ENCODE measurements at places on chromosomes 1 and 21.

DNA sequence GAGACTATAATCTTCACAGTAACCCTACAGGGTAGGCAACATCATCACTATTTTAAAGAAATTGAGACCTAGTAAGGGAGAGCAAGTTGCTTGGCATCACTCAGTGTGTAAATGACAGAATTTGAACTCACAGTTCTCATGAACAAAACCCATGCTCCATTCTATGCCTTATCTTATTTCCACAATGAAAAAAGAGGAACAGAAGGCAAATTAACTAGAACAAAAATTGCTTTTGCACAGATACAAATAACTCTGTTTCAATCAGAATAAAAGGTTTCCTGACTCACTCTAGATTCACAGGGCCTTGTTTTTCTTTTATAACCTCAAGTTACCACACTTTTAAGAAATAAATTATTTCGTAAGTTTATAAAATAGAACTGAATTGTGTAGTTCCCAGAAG, 90.1 kb downstream of the UCHL5 start:
- no peak for DNase-seq

GRCh38 chr1:3852091-3852490, 4.9 kb downstream of the CEP104 start:
- no peak for DNase-seq

GRCh38 chr1:35727434-35728040, 8.9 kb upstream of the C1orf216 start:
- DNase-seq, result no peak

DNA sequence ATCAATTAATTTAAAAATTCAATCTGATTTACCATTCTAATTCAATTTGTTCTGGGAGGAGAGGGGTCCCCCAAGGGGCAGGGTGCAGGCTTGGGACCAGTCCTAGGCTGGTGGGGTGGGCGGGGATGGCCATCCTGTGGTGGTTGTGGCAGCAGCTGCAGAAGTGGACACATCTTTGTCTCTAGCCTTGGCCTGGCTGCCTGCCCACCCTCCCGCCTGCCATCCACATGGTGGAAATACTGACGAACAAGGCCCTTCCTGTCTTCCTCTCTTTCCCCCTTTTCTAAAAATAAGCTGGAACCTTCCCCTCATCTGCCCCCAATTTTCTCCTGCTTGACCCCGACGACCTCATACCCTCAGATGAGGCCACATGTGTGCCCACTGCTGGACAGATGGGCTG, 130.9 kb downstream of the FOXD2 start:
- DNase-seq, result no peak

DNA sequence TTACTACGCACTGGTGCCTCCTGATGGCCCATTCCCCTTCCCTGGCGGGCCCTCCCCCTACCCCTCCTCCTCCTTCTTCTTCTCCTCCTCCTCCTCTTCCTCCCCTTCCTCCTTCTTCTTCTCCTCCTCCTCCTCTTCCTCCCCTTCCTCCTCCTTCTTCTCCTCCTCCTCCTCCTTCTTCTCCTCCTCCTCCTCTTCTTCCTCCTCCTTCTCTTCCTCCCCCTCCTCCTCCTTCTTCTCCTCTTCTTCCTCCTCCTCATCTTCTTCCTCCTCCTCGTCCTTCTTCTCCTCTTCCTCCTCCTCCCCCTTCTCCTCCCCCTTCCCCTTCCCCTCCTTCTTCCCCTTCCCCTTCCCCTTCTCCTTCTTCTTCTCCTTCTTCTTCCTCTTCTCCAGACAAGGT, 64.7 kb upstream of the COG2 start:
- no peak for DNase-seq

DNA sequence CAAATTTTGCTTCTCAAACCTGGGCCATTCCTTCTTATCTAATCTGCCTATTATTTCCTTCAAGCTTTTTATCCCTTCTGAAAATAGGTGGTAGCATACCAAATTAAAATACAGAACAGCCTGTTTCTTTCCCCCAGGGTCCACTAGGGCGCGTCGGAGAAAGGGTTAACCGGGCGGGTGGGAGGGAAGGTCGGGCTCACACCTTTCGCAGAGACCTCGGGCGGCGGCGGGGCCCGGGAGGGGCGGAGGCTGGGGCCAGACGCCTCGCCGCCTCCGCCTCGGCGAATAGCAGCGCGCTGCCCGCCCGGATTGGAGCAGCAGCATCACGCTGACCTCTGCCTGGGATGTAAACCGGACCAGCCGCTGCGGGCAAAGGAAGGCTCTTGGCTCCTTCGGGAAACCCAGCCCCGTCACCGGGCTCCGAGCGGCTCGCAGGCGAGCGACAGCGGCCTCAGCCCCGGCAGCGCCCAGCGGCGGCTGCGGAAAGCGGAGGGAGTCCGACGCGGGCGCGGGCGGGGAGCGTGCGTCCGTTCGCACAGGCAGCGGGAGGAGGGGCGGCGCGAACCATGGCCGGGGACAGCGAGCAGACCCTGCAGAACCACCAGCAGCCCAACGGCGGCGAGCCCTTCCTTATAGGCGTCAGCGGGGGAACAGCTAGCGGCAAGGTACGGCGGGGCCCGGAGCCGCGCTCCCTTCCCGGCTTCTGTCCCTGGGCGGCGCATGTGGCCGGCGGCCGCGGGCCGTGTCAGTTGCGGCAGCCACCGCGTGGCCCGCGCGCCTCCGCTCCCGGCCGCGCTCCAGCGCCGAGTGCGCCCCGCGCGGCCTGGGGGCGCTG, at the start of gene UCK2:
Gene UCK2, plus strand, starts transcription at position 347 of the 835 bp plus-strand sequence. Its CDS starts 220 bp downstream, at position 567.
- DNase-seq, result peak; percentile 93

DNA sequence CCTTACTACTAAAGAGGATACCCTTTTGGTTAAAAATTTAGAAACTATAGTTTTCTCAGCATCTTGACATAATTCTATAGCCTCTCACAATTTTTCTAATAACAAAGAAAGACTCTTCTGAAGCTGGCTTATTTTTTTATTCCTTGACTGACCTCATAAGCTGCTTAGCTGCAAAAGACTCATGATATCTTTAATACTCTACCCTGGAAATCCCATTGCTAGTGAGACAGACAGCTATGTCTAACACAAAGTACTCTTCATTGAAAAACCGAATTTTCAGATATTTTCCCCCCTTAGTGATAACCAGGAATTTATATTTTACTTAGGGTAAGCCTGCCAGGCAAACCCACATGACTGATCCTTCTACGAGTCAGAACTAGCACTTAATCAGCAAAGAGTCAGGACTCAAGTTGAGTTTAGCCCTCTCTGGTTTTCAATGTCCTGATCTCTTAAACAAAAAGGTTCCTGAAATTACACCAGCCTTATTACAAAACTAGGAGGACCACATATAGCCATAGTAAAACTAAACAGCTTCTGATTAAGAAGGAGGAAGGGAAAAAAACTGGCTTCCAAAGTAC, 56.9 kb downstream of the ENAH start:
- DNase-seq, result no peak

DNA sequence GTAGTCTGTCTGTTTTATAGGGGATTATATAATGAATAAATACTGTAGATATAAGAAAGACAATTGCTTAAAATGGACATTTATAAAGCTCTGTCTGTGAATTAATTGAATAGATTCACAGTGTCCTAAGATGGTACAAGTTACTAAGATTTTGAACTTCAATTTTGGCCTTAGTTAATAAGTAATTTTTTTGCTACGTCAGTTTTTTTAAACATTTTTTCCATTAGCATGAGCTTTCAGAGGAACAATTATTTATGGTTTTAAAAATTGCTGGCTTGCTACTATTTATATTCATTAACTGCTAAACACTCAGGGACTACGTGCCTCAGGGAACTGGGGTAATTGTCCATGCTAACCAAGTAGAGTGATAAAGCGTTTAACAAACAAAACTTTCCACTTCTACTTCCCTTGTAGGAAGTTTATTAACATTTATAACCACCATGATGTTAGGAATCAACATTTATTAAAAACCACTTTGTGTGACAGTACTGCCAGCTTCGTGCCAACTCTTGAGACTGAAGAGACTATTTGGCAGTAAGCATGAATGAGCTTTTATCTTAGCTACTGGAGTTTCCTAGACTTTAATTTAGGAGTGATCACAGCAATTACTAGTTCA, 65.4 kb upstream of the PTGS2 start:
- no peak for DNase-seq

DNA sequence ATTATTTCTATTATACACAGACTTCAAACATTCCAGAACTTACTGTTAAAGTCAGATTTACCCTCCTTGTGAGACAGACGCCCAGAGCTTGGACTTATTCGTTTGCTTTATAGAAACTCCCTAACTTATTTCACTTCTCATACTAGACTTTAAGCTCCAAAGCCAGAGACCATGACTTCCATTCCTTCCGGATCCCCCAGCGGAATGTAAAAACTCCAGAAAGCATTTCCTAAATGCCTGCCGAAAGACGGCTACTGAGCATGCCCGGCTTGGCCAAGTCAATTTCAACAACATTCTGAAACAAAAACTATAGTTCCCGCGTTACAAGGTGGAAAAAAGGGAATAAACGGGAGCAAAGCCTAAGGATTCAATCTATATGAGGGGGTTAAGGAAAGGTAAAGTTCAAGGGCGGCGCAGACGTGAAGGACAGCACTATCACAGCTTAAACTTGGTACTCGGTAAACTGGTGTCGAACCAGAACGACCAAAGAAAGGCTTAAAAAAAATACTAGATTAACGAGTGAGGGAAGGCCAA, 1.1 kb downstream of the USP48 start:
- peak; percentile 60 for DNase-seq

DNA sequence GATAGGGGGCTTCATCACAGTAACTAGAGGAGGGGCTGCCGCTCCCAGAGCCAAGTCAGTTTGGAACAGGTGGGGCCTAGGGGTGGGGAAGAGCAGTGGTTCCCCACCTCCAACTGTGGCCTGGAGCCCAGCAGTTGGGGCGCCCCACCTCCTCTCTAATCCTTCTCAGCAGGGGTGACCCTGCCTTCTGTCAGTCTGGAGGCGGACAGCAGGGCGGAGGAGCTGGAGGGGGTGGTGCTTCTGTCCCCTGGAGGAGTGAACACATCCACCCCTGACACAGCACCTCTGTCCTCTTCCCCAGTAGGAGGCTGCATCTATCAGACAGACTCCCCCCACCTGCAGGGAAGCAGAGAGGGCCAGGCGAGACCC, 73.8 kb downstream of the MRPL37 start:
- DNase-seq, result peak; percentile 50

DNA sequence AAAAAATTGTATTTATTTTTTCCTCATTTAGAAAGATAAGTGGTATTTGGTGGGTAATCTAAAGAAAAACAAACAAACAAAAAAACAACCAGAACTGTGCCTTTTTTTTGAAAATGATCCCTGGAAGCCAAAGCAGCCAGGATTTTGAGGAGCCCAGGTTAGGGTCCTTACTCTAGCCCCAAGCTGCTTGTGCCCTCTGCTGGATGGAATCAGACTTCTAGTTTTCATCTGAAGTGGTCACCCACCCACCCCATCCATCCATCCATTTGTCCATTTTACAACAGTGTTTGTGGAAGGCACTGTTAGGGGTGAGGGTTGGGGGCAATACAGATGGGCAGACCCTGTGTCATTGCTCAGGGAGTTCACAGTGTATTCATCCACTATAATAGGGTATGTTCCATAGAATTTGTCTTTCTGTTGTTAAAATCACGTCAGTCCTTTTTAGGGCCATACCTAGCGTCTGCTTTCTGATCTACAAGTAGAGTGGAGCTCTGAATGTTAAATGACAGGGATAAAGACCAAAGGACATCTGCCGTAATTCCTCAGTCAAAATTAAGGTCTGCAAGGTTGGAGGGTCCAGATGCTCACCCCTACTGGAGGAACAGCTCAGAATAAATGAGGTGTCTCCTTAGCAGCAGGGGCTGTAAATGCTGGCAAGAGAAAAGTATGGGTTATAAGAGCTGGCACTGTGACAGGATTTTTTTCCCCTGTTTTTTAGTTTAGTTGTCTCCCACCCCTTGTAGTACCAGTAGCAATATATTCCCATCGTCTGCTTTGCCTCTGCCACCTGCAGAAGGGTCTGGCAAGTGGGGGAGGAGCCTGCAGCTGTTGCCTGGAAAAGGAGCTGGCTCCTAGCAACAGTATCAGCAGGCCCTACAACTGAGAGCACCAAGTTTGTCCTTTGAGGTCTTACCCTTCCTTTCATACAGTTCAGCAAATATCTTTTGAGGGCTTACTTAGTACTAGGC, 3.2 kb downstream of the LRRC42 start:
- peak; percentile 86 for DNase-seq

DNA sequence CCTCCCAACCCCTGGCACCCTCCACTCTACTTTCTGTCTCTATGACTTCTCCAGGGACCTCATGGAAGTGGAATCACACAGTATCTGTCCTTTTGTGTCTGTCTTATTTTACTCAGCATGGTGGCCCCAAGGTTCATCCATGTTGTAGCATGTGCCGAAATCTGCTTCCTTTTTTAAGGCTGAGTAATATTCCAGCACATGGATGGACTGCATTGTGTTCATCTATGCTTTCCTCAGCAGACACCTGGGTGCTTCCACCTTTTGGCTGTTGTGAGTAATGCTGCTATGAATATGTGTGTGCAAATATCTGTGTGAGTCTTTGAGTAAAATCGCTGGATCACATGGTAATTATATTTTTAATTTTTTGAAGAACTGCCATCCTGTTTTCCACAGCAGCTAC, 1.6 kb upstream of the PFKL start:
- no peak for DNase-seq

GRCh38 chr1:1361233-1361981, 3.1 kb upstream of the MXRA8 start:
- DNase-seq, result no peak

DNA sequence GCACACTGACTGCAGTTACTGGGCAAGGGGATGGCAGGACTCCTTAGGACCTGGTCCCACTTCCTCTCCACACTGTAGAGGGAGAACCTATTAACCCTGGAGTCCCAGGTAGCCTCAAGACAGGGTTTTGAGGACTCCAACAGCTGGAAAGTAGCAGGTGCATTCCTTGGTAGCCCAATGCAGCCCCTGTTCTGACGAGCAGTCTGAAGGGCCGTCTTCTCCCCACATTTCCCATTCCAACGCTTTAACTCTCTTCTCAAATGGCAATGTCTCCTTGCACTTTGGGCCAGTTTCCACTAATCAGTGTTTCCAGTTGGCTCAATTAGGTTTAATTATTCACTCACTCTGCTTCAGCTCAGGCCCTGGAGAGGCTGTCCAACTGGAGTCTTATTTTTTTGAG, 8.8 kb upstream of the INPP5B start:
- DNase-seq, result no peak

- DNase-seq, result no peak
These were observed 68.5 kb upstream of the PDE4B start for GRCh38 chr1:65724151-65724550.

DNA sequence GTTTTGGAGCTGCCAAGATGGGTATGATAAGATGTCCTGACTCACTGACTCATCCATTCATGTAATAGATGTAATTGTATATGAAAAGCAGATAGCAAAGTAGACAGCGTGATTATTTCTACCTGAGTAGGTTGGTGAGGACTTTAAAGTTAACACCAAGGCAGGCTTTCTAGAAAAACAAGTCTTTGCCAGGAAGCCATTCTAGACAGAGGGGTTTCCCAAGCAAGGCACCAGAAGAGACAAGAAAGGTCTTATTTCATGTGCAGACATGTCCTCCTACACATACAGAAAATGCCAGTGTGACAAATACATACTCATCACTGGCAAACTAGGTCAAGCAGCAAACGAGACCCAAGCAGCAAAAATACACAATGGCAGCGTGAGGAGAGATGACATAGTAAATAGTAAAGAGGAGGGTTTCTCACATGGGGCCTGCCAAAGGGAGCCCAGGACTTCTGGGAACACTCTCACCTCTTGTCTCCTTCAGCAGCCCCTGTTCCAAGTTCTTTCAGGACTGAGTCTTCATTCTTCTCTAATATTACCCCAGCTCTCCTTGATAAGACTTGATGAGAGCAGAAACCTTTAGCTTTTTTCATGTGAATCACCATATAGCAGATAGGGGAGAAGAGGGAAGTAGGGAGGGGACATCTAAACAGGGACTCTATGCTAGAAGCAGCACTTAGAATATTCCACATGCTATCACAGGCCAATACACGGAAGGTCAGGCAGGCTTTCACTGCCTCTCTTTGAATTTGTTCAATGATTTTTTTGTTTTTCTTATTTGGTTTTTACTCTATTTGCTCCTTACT, 114.6 kb upstream of the ATP1B1 start:
- no peak for DNase-seq

Data from GM23338 (cell line).